WTC11 (cell line): ENCODE measurements at places on chromosomes 12 and 14. TPM values are rescaled to one million over a fixed set of nuclear protein-coding genes. Genes with fewer than 3 reads are reported as not detected.
A peak's percentile ranks its signal among the peaks of the same experiment; 100 is the strongest.

The MYL2 gene
- total RNA-seq, result not detected in 3 replicates

The RIPK3 gene
- total RNA-seq, result 0.37 to 1.2 TPM (median 0.83 TPM) in 3 replicates

The GPRC5D gene
- 0.33 TPM in 1 of 3 replicates, not detected in the others for total RNA-seq

The AICDA gene
- 0.13 TPM in 1 of 3 replicates, not detected in the others for total RNA-seq

The FAM186B gene
- 0.16 to 0.39 TPM (median 0.21 TPM) in 3 replicates for total RNA-seq

The KRT7 gene
- total RNA-seq, result 10.6 to 11.5 TPM (median 11.4 TPM) in 3 replicates

- H3K4me3 ChIP-seq, result no peak overlapping the region
- peaks cover 41% of the 10 kb centered on the region for H3K4me1 ChIP-seq
- no peak overlapping the region for H3K27ac ChIP-seq
- no peaks in the 10 kb centered on the region; the same call in 1 of the 2 replicates for H3K27me3 ChIP-seq
- H3K36me3 ChIP-seq, result no peaks in the 10 kb centered on the region
These were observed 59.6 kb downstream of the ZFP36L1 start for GRCh38 chr14:68733086-68733914.

- no peak overlapping the region; the same call in 1 of the 2 replicates for H3K4me3 ChIP-seq
- H3K36me3 ChIP-seq, result no peaks in the 10 kb centered on the region
- H3K4me1 ChIP-seq, result peaks cover 29% of the 10 kb centered on the region
- no peaks in the 10 kb centered on the region; the same call in 1 of the 2 replicates for H3K27me3 ChIP-seq
- peak; percentile 84 for DNase-seq
- peak overlapping the region; percentile 87 for H3K27ac ChIP-seq
These were observed 117.6 kb downstream of the SCARB1 start for GRCh38 chr12:124745891-124746570.

- no peak overlapping the region for H3K4me3 ChIP-seq
- no peak for DNase-seq
- H3K4me1 ChIP-seq, result no peaks in the 10 kb centered on the region
- H3K27ac ChIP-seq, result no peak overlapping the region
- H3K36me3 ChIP-seq, result no peaks in the 10 kb centered on the region
- H3K27me3 ChIP-seq, result no peaks in the 10 kb centered on the region
These were observed 143.4 kb downstream of the RTN1 start for GRCh38 chr14:59727073-59727661.

DNA sequence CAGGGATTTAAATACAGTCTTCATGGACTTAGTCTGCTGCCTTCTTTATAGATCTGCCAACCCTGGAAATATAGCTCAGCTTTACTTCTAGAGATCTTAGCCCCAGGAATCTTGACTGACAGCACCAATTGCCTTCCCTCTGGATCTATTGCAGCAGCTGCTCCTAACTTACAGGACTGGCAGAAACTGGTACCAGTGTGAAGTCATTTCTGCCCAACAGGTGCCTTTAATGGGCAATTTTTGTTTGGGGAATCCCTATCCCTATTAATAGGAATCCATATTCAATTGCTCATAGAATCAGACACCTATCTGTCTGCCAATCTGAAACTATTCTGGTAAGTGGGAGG lies 27.2 kb downstream of the SPX start:
- H3K4me1 ChIP-seq, result no peaks in the 10 kb centered on the region
- H3K4me3 ChIP-seq, result no peak overlapping the region
- no peaks in the 10 kb centered on the region for H3K36me3 ChIP-seq

DNA sequence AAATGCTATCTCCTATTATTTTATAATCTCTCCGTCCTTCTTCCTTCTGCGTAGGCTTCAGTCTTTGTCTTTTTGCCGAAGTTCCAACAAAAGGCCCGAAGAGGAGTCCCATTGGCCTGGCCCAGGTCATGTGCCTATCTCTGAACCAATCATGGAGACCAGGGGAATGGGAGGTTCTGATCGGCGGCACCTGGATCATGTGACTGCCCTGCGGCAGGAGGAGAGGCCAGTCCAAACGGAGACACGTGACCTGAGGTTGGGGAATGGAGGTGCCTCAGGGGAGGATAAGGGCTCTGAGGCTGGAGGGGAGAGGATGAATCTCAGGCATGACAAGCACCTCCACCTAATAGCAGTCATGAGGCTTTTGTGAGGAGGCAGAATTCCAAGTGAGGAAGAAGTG lies 86.0 kb downstream of the AACS start:
- 0 out of 2 replicates have a peak, but pooled peaks cover 3% of the 10 kb centered on the region for H3K4me1 ChIP-seq
- DNase-seq, result peak; percentile 29
- no peak overlapping the region for H3K27ac ChIP-seq
- no peak overlapping the region for H3K4me3 ChIP-seq
- peaks cover 3% of the 10 kb centered on the region; the same call in 1 of the 2 replicates for H3K27me3 ChIP-seq

DNA sequence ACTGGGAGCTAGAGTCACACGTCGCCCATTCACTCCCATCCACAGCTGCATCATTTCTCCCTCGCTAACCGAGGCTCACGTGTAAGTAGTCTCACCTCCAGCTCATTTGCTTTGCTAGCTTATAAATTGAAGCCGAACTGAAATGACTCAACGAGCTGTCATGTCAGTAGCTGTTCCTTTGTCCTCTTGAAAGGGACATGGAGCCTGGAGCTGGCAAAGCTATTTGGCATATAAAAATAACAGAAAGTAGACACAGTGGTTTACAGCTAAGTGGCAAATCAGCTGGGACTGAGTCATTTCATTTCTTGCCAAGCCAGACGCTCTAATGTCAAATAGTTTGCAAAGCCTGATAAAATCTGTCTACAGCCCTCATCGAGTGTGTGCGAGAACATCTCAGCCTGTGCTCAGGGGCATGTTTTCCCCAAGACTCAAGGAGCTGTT lies 114.4 kb upstream of the TMEM233 start:
- H3K27me3 ChIP-seq, result peaks cover 5% of the 10 kb centered on the region; the same call in 1 of the 2 replicates
- no peak overlapping the region for H3K4me3 ChIP-seq
- H3K4me1 ChIP-seq, result no peaks in the 10 kb centered on the region

GRCh38 chr12:79344855-79345847 lies 345.6 kb downstream of the PAWR start:
- H3K27me3 ChIP-seq, result no peaks in the 10 kb centered on the region
- peaks cover 2% of the 10 kb centered on the region; the same call in 1 of the 2 replicates for H3K36me3 ChIP-seq
- no peak overlapping the region for H3K4me3 ChIP-seq
- no peak overlapping the region for H3K27ac ChIP-seq

DNA sequence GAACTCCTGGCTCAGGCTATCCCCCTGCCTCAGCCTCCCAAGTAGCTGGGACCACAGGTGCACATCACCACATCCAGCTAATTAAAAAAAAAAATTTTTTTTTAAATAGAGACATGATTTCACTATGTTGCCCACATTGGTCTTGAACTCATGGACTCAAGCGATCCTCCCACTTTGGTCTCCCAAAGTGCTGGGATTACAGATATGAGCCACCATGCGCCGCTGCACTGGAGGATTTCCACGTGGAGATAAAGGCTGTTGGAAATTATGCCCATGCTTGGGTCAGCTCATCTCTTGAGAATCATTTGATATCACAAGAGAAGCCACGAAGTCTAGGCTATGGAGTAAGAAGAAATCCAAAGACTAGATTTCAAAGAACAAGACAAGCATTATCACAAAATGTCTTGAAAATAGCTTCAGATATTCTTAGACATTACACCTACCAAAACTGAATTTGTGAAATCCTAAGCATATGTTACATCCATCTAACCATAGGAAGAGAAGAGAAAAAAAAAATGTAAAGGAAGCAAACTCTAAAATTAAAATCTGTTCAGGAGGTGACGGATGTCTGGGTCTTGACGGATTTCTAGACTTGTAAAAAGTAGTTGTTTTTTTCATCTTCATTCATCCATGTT lies 99.1 kb downstream of the PTPN11 start:
- H3K4me1 ChIP-seq, result peaks cover 3% of the 10 kb centered on the region; the same call in 1 of the 2 replicates
- H3K27ac ChIP-seq, result no peak overlapping the region
- no peak for DNase-seq
- H3K27me3 ChIP-seq, result 0 out of 2 replicates have a peak, but pooled peaks cover 3% of the 10 kb centered on the region

GRCh38 chr12:69884386-69884785 lies 59.4 kb downstream of the MYRFL start:
- no peaks in the 10 kb centered on the region for H3K36me3 ChIP-seq
- H3K27ac ChIP-seq, result no peak overlapping the region
- H3K27me3 ChIP-seq, result no peaks in the 10 kb centered on the region
- H3K4me3 ChIP-seq, result no peak overlapping the region

DNA sequence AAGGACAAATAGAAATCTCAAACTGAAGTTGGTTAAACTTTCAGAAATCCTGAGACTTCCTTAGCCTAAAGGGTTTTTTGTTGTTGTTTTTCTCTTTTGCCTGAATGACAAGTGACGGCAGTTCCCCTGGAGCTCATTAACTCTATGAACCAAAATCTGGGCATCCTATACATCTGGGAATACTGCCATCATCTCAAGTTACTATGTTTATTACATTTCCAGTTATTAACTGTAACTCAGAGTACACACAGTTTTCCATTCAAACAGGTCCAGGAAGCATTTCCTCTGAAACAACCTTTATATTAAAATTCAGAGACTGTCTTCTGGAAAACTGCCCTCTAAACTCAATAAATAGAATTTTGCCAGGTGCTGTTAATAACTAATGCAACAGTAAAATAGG lies 55.6 kb upstream of the CDKL1 start:
- no peak overlapping the region for H3K27ac ChIP-seq
- H3K27me3 ChIP-seq, result no peaks in the 10 kb centered on the region
- peaks cover 5% of the 10 kb centered on the region for H3K4me1 ChIP-seq
- DNase-seq, result no peak
- H3K36me3 ChIP-seq, result peaks cover 41% of the 10 kb centered on the region

GRCh38 chr12:32249777-32250176 lies 143.1 kb downstream of the BICD1 start:
- peaks cover 38% of the 10 kb centered on the region for H3K4me1 ChIP-seq
- no peak for DNase-seq
- no peaks in the 10 kb centered on the region for H3K27me3 ChIP-seq
- peaks cover 27% of the 10 kb centered on the region for H3K36me3 ChIP-seq
- H3K27ac ChIP-seq, result peak overlapping the region; percentile 92

GRCh38 chr14:104844306-104845032 lies 20.6 kb upstream of the CEP170B start:
- H3K4me3 ChIP-seq, result peak overlapping the region; percentile 75
- peaks cover 5% of the 10 kb centered on the region for H3K36me3 ChIP-seq
- peaks cover 13% of the 10 kb centered on the region for H3K4me1 ChIP-seq

GRCh38 chr12:99212275-99212674 lies 435.3 kb upstream of the GARIN6 start:
- peaks cover 4% of the 10 kb centered on the region; the same call in 1 of the 2 replicates for H3K27me3 ChIP-seq
- no peaks in the 10 kb centered on the region for H3K4me1 ChIP-seq
- DNase-seq, result no peak
- no peak overlapping the region for H3K4me3 ChIP-seq

DNA sequence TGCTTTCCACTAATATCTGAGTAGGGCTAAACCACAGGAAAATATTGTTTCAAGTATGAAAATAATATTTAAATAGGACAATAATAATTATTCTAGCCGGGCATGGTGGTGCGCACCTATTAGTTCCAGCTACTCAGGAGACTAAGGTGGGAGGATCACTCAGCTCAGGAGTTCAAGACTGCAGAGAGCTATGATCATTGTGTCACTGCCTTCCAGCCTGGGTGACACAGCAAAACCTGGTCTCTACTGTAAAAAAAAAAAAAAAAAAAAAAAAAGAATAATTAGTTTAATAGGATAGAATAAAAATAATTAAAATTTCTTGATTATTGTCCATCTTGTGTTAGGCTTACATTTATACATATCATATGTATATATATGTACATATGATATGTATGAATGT lies 38.5 kb upstream of the BAZ1A start:
- no peak overlapping the region for H3K4me3 ChIP-seq
- DNase-seq, result no peak
- no peaks in the 10 kb centered on the region for H3K36me3 ChIP-seq

DNA sequence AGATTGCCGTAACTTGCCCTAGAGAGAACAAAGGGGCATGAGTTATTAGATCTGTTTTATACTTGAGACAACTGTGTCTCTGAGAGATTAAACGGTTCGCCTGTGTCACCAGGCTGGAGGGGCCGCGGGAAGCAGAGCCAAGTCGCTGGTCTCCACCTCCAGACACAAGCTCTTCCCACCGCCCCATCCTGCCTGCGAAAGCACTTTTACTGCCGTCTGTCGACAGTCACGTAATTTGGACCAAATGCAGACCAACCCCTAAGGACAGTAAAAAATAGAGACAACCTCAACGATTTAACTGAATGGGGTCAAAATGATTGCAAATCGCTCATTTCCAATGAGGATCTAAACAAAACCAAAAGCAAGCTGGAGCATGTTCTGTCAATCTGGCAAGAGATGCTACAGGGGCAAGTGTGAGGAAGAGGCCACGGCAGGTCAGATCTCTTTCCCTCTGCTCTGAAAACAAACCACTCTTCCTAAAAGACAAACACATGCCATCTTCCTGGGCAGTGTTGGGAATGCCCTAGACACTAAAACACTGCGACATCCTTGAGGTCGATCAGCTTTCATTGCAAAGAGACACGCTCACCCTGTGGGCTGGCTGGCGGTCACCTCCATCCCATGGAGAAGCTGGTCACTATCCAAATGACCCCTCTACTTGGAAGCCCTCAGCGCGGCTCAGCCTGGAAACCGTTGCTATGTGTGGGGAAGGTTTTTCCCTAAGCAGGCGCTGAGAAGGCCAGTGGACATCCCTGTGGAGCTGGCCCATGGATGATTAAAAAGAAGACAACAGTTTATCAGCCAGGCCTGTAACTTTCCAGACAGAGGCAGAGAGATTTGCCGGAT lies 17.1 kb downstream of the GSC start:
- no peak overlapping the region for H3K4me3 ChIP-seq
- no peak for DNase-seq
